ENCODE measurements at places on chromosomes 4 and X. TPM values are rescaled to one million over a fixed set of nuclear protein-coding genes. Genes with fewer than 3 reads are reported as not detected.

GRCh38 chr4:8099981-8100464, 58.6 kb downstream of the ABLIM2 start:
- H3K27me3 ChIP-seq = no peaks in the 10 kb centered on the region
- no peaks in the 10 kb centered on the region for H3K36me3 ChIP-seq
- no peak for DNase-seq
- H3K27ac ChIP-seq = no peak overlapping the region
- H3K4me1 ChIP-seq = no peaks in the 10 kb centered on the region
- no peak overlapping the region for H3K4me3 ChIP-seq

DNA sequence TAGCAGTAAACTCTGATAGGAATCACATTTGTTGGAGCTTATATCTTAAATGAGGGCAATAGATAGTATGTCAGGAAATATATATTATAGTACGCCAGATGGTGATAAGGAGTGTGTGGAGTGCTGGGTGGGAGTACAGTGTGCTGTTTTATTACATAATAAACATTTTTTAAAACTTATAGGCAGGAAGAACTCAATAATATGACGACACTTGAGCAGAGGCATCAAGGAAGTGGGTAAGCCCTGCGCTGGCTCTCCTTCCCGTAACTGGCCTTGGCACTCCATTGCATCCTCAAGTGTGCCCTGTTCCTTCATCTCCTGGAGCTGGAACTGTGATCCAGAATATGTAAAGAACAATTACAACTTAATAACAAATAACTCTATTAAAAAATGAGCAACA, 123.8 kb downstream of the ELOVL6 start:
- H3K27ac ChIP-seq = no peak overlapping the region
- H3K4me1 ChIP-seq = no peaks in the 10 kb centered on the region
- no peaks in the 10 kb centered on the region for H3K36me3 ChIP-seq
- DNase-seq = no peak

DNA sequence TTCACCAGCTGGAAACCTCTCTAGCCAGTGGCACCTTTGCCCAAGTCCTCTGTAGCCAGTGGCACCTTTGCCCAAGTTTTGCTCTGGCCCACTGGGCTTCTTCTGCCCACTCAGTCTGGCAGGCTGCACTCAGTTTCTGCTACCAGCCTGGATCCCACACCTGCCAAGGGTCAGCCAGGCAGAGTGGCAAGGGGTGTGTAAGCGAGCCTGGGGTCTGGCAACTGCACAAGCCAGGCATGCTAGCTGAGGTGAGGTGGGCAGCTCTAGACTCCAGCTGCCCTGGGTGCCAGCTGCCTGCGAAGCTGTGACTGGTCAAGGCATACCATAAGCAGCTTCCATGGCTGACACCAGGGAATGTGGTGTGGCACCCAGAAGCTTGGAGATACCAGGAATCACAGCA, 233.1 kb upstream of the DKK2 start:
- H3K4me1 ChIP-seq = no peaks in the 10 kb centered on the region
- no peaks in the 10 kb centered on the region for H3K36me3 ChIP-seq
- no peak overlapping the region for H3K27ac ChIP-seq
- DNase-seq = no peak
- H3K4me3 ChIP-seq = no peak overlapping the region

- H3K27ac ChIP-seq = no peak overlapping the region
- no peaks in the 10 kb centered on the region for H3K4me1 ChIP-seq
- no peak for DNase-seq
- no peak overlapping the region for H3K4me3 ChIP-seq
Observed at GRCh38 chr4:14076776-14077175, 449.3 kb upstream of the BOD1L1 start.

- peaks cover 16% of the 10 kb centered on the region for H3K4me1 ChIP-seq
- no peak overlapping the region for H3K4me3 ChIP-seq
- DNase-seq = no peak
- no peaks in the 10 kb centered on the region for H3K36me3 ChIP-seq
- H3K27me3 ChIP-seq = no peaks in the 10 kb centered on the region
- no peak overlapping the region for H3K27ac ChIP-seq
Observed at GRCh38 chrX:21975812-21976211, 35.3 kb downstream of the SMS start.

- H3K27ac ChIP-seq = no peak overlapping the region
- H3K4me3 ChIP-seq = no peak overlapping the region
- peaks cover 8% of the 10 kb centered on the region for H3K4me1 ChIP-seq
- no peaks in the 10 kb centered on the region for H3K27me3 ChIP-seq
Observed at GRCh38 chrX:41858161-41858775, 65.1 kb downstream of the CASK start.

DNA sequence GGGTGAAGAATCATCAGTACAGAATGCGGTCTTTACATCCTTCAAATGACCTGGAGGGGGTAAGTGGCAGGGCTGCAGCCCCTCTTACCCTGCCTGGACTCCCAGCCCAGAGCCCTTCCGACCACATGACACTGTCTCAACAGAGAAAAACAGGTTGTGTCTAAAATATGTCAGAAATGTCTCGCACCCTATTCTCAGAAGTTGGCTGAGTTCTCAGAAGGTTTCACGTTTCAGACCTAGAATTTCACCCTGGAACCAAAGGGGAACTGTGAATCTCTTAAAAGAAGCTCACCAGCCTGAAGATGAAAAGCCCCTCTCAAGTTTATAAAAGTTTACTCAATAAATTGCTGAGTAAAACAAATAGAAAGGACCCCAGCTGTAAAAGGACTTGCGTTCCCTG, 7.0 kb upstream of the CRMP1 start:
- DNase-seq = no peak
- no peaks in the 10 kb centered on the region for H3K4me1 ChIP-seq
- no peaks in the 10 kb centered on the region for H3K27me3 ChIP-seq
- H3K4me3 ChIP-seq = no peak overlapping the region
- no peaks in the 10 kb centered on the region for H3K36me3 ChIP-seq
- no peak overlapping the region for H3K27ac ChIP-seq

DNA sequence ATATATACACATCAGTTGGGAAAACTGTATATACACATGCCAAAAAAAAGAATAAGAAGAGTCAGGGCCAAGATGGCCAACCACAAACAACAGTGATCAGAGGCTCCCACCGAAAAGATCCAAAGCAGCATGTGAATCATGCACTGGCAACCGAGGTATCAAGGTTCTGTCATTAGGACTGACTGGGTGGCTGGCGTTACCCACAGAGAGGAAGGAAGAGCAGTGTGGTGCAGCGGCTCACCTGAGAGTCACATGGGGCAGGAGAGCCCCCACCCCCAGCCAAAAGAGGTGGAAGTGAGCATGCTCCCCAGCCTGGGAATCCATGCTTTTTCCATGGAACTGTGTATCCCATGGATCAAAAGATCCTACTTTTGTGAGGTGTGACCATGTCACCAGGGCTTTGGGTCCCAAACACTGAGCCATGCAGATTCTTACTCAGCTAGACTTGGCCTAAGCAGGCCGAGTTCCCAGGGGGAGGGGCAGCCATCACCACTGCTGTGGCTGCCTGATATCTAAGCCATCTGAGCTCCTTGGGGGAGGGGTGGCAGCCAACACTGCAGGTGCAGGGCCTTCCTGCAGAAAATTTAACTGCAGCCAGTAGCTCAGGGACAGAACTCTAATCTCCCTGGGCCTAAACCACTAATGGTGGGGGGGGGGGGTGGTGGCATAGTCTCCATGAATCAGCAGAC, 52.8 kb downstream of the P2RY10 start:
- H3K27ac ChIP-seq = no peak overlapping the region
- H3K27me3 ChIP-seq = no peaks in the 10 kb centered on the region
- peaks cover 8% of the 10 kb centered on the region for H3K4me1 ChIP-seq
- no peak for DNase-seq

DNA sequence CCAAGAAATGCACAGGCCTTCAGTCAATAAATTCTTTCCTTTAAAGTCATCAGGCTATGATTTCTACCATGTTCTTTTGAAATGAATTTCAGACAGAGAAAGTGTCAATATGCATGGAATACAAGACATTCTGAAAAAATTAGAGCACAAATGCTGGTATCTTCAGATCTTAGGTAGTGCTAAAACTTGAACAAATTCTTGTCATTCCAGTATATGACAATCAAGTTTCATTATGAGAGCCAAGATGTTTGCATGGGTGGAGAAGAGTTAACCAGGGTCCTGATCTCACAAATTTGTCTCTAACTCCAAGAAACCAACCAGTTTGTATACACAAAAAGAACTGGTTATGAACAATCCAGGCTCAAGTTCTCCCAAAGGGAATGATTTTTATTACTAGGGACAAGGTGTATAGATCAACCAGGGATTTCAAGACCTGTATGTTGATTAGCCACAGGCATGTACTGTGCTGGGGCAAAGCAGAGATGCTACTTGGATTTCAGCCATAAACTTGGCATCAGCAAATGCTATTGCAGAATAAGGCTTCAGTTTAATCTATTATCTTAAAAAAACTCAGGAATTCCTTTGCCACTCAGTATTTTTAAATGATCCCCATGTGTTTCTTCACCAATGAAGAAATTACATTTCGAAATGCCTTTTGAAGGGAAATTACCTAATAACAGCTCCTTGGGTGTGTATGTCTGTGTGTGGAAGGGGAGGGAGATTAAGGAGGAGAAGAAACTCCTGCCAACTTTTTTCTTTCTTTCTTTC, 69.7 kb downstream of the FANCB start:
- no peaks in the 10 kb centered on the region for H3K36me3 ChIP-seq
- H3K4me1 ChIP-seq = no peaks in the 10 kb centered on the region
- no peaks in the 10 kb centered on the region for H3K27me3 ChIP-seq
- no peak overlapping the region for H3K4me3 ChIP-seq

GRCh38 chrX:66684196-66684595, 45.3 kb upstream of the EDA2R start:
- no peaks in the 10 kb centered on the region for H3K27me3 ChIP-seq
- no peak for DNase-seq
- H3K4me1 ChIP-seq = no peaks in the 10 kb centered on the region
- no peak overlapping the region for H3K27ac ChIP-seq
- H3K36me3 ChIP-seq = no peaks in the 10 kb centered on the region

DNA sequence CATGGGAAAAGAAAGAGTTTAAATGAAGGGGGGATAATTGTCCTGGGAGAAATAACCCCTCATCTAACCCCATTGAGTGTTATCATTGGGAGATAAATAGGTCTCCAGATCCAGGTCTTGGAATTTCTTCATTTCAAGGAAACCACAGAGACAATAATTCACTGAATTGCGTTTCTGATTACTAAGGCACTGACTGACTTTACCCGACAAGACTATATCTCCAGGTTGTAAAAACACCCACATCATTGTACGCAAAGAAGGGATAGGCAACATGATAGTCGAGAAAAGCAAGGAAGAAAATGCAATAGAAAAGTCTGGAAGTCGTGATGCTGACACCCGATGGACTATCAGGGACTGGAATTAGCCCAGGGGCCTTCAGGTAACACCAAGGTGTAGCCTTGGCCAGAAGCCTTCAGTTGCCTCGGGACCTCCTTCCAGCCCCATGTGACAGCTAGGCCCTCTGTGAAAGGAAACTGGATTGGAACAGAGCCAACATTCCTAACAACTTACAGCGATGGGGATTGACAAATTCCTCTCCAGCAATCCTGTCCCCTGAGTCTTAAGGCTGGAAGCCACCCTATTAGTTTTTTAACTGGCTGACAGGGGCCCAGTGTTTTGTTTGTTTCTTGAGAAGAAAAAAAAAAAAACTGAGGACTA, 46.5 kb upstream of the RAB9B start:
- H3K27ac ChIP-seq = no peak overlapping the region
- DNase-seq = no peak

GRCh38 chrX:69024161-69024736, 141.0 kb downstream of the PJA1 start:
- H3K36me3 ChIP-seq = no peaks in the 10 kb centered on the region
- DNase-seq = no peak
- no peak overlapping the region for H3K27ac ChIP-seq
- H3K4me1 ChIP-seq = no peaks in the 10 kb centered on the region
- H3K27me3 ChIP-seq = no peaks in the 10 kb centered on the region

DNA sequence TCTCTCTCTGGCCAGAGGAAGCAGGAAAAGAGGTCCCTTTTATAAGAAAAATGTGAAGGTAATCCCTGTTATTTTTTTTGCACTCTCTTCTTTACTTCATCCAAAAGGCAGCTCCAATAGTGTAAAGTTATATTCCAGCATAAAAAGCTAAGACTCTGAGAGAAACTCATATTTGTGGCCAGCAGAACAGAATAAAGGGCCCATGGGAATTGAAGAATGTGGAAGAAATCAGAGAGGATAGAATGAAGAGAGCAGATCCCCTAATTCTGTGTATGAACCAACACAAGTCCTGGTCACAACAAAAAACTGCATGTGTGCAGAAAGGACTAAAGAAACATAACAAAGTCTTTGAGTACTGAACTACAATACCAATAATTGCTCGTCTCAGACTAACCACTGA, 22.3 kb downstream of the RPS6KA6 start:
- no peak for DNase-seq
- H3K4me3 ChIP-seq = no peak overlapping the region
- no peak overlapping the region for H3K27ac ChIP-seq

DNA sequence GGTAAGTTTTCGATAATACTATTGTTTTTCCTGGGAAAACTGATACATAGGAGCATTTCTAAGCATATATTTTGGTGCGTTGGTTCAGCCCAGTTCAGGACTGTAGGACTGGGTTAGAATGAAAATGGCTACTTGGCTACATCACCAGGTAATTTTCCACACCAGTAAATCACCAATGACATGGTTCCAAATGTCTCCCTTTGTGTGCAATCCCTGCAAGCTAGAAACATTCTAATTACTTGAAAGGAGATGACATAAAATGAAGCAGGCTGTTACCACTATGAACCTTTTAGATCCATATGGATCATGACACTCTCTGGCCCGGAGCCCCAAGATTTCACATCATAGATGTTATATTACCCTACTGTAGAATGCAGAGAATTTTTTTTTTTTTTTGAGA, 577.4 kb upstream of the FTHL17 start:
- DNase-seq = no peak
- H3K4me3 ChIP-seq = no peak overlapping the region
- H3K4me1 ChIP-seq = no peaks in the 10 kb centered on the region
- no peak overlapping the region for H3K27ac ChIP-seq

DNA sequence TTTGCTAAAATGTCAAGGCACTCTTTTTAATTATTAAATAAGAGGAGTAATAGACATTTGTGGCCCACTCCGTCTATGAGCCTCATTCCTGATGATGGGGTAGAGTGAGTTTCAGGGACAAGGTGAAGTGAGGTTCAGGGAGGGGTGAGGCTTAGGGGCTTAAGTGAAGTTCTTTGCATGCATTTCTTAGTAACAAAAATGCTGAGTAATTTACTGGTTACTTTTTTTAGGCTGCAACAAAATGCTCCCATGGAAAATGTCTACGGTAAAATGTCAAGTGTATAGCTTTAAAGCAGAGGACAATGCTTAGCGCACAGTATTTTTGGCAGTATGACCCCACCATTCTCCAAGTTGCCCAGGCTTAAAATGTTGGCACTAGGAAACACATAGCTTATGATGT, 2.0 kb upstream of the USO1 start:
- no peak overlapping the region for H3K27ac ChIP-seq
- H3K4me1 ChIP-seq = peaks cover 32% of the 10 kb centered on the region

- no peak for DNase-seq
- no peak overlapping the region for H3K4me3 ChIP-seq
- no peaks in the 10 kb centered on the region for H3K4me1 ChIP-seq
- H3K36me3 ChIP-seq = no peaks in the 10 kb centered on the region
- H3K27ac ChIP-seq = no peak overlapping the region
Observed at GRCh38 chr4:152161676-152162330, 374.1 kb downstream of the FBXW7 start.

The BST1 gene
- total RNA-seq = 0.48 TPM

The SYTL5 gene
- total RNA-seq = not detected

The TMEM271 gene
- total RNA-seq = not detected

The PLK4 gene
- 29.1 TPM for total RNA-seq

The INTU gene
- total RNA-seq = 0.13 TPM

The CCKAR gene
- total RNA-seq = not detected

The EFHC2 gene
- 0.18 TPM for total RNA-seq

The FHDC1 gene
- total RNA-seq = 0.04 TPM

The TCEAL6 gene
- not detected for total RNA-seq

The TMEM185A gene
- total RNA-seq = 29.2 TPM

The TMEM35A gene
- not detected for total RNA-seq

The BCORL1 gene
- 10.7 TPM for total RNA-seq

The NRK gene
- not detected for total RNA-seq

All from CD8-positive, alpha-beta memory T cell (primary cell).